Substantia nigra (tissue), 51 donors: ENCODE measurements at places on chromosomes 12 and 14.
A peak's percentile ranks its signal among the peaks of the same experiment; 100 is the strongest.

DNA sequence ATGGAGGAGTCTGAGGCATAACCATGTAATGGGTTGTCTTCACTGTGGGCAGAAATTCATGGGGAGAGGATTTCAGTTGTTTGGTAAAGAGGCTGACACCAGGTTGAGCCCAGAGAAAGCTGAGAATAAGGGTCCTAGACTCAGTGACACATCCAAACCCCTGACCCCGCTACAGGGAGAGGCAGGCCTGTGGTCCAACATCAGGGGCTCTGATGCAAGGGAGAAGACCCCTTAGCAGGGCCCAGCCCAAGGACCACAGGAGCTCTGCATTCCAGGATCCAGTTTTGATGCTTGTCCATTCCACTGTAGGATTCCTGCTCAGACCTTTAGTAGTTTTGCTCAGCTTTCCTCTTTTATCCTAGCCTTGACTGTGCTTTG lies 15.5 kb downstream of the GPR68 start:
- no peak for DNase-seq

- no peak for DNase-seq
Measured at GRCh38 chr14:60064491-60065072, 27.1 kb upstream of the PCNX4 start.

DNA sequence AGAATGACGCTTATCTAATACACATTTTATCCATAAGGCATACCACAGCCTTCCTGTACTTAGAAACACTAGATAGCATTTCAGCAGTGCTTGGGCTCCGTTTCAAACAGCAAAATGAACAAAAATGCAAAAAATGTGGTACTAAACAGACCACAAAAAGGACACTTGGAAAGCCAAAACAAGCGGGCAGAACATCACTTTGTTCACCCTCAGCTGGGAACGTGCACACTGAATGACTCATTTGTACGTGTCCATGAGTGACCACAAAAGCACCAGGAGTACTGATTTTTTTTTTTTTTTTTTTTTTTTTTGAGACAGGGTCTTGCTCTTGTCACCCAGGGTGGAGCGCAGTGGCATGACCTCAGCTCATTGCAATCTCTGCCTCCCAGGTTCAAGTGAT lies 8.9 kb upstream of the FOXN3 start:
- DNase-seq: no peak

- DNase-seq: peak; percentile 85
Measured at GRCh38 chr14:93019970-93020369, 95.8 kb downstream of the ITPK1 start.

GRCh38 chr12:124393414-124393790 lies 98.5 kb downstream of the RFLNA start:
- DNase-seq: no peak

DNA sequence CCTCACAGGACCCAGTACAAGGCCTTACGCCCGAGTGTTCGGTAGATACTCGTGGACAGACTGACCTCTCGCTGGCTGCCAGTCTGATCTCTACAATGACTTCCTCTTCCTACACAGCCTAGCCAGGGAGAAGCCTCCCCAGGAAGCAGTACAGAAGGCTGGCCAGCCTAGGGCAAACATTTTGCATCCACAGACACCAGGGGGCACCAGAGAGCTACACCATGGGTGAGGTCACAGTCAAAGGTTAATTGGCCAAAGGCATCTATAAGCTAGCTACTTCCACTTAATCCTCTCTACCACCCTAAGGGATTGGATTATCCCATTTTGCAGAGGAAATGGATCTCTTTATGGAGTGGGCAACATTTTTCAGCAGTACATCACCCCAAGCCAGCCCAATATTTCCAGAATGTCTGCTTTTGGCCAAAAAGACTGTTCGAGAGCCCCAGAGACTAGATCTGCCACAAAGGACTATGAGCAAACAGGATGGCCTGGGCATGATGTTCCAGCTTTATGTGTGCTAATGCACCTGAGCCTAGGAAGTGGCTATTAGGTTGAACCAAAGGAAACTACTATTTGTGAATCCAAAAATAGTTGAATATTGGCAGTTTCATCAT lies 14.6 kb upstream of the PNMA1 start:
- DNase-seq: peak; percentile 35

DNA sequence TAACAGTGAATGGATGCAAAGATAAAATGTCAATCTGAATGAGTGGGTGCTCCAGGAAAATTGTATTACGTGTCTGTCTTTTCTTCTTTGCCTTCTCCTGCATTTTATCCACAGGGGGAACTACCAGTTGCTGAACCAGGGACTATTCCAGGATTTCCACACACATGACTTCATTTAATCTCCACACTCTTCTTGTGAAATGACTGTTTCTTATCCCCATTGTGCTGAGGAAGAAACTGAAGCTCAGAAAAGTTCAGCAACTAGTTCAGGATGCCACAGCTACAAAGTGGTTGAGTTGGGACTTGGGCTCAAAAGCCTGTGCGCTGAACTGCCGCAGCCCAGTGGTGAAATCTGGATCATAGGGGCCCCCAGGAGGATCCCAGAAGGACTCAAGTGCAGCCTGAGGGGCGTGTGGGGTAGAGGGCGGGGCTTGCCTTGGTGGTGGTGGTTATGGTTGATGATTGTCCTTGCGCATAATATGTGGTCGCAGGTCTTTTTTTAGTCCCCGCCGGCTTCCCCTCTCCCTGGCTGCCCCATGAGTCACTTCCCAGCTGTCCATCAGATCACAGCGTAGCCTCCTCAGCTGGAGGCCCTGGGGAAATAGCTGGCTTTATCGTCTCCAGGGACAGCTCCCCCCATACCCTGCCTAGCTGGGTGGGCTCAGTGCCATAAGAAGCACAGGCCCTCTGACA lies 235.2 kb upstream of the CRY1 start:
- DNase-seq: no peak

DNA sequence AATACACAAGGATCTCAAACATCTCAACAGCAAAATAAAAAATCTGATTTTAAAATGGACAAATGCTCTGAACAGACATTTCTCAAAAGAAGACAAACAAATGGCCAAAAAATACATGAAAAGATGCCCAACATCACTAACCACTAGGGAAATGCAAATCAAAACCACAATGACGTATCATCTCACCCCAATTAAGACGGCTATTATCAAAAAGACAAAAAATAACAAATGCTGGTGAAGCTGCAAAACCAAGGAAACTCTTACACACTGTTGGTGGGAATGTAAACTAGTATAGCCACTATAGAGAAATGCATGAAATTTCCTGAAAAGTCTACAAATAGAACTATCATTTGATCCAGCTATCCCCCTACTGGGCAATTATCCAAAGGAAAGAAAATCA lies 145.0 kb downstream of the BTG1 start:
- DNase-seq: no peak

DNA sequence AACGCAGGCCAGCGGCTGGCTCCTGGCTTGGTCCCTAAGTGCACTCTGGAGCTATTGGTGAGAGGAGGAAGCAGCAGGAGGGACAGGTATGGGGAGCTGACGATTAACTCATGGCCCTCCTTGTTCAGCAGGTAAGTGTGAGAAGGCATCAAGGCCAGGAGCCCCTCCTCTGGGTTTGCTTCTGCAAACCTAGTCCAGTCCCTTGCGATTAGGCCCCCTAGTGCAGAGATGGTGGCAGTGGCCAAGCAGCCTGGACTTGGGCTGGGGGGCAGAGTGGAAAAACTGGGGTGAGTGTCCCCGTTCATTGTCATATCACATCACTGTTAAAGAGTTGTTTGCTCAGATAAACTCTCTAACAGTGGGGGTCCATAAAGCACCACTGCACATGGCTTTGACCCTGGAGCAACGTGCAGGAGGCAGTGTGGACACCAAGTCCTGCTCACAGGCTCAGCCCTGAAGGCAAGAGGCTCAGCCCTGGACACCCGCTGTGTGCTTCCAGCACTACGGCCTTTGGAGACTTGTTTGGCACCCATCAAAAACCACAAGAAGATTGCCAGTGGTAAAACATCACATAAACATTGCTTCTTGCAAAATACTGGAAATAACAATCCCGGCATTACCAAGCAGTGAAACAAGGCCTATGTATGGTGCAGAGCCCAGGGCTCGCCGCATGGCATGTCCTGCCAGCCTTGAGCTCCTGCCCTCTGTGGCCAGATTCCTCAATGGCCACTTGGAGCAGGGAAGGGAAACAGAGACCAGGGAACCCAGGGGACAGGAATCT lies 184.3 kb upstream of the RTL1 start:
- no peak for DNase-seq

- DNase-seq: peak; percentile 27
Measured at GRCh38 chr12:111166779-111167540, 201.9 kb downstream of the PHETA1 start.

- no peak for DNase-seq
Measured at GRCh38 chr14:60225265-60225664, 23.8 kb upstream of the PPM1A start.

- DNase-seq: no peak
Measured at GRCh38 chr14:93748208-93749075, 39.8 kb downstream of the PRIMA1 start.

GRCh38 chr12:123984903-123985302 lies 11.9 kb downstream of the ZNF664 start:
- DNase-seq: no peak

GRCh38 chr12:132414634-132415326 lies 75.2 kb upstream of the FBRSL1 start:
- DNase-seq: peak; percentile 26

DNA sequence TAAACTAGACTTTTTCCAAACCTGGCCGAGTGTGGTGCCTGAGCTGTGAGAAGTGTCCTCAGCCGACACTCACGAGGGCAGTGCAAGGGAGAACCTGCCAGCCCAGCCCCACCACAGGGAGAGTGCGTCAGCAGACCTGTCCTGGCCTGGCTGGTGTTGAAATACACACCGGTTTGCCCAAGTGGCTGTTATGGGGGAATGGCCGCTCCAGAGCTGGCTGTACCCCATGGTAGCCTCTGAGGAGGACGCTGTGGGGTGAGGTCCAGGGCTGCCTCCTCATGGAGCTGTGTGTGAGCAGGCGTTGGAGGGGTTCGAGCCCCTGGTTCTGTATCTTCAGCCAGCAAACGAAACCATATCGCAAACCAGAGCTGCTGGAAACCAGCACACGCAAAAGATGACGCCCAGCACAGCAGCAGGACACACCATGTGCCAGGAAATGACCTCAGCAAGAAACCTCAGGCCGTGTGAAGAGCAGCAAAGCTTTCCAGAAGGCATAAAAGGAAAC lies 9.4 kb downstream of the ANKRD9 start:
- no peak for DNase-seq
